ENCODE measurements at places on chromosomes 6 and 20.
A peak's percentile ranks its signal among the peaks of the same experiment; 100 is the strongest.

DNA sequence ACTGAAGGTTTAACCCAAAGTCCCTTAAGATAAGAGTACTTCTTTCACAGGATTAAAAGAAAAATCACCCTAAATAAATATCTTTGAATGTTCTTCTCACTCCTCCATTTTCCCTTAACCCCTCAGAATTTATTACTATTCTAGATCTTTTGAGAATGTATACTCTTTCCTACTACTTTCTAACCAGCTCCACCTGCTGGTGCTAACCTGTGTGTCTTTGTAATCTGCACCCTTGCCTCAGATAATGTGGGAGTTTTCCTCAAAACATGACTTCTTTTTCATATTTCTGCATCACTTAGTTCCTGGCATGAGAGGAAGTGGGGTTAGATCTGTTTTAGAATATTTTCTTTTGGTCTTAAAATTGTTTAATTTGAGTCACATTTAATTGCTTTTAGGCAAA, 394.2 kb downstream of the BMP2 start:
- DNase-seq: no peak

GRCh38 chr6:158149641-158150040, 18.4 kb downstream of the SERAC1 start:
- no peak for DNase-seq

DNA sequence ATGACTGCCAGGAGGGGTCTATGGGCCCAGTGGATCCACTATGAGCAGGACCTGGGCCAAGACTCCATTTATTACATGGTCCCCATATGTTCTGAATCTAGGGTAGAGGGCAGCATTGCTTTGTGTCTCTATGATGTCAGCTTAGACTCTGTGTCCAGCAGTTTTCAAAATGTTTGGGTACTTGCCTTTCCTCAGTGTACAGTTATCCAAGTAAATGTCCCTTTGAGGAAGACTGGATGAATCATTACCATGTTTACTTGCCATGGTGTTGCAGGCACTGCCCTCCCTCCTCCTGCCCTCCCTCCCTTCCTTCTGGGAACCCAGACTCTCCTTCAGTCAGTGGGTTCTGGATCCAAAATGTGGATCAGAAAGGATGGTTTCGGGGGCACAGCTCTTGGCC, 108.6 kb downstream of the NRN1 start:
- DNase-seq: no peak

- DNase-seq: no peak
Observed at GRCh38 chr6:159939591-159940016, 29.3 kb upstream of the IGF2R start.

GRCh38 chr6:30061858-30062458, 893 bp downstream of the POLR1H start:
- peak; percentile 36 for DNase-seq

DNA sequence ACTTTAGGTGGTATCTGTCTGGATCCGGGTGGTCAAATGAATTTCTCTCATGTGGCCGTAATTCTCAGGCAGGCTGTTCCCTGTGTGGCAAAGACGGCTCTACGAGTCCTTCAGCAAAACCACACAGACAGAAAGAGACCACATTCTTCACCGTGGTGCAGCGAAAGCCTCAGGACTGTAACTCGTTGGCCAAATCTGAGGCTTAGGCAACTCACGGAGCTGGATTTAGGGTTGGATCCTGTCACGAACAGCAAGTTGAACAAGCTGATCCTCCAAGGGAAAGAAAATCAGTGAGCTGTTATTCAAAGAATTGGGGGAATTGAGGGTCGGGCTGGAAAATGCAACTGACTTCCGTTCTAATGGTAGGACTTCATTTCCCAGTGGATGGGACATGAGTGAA, 167.4 kb downstream of the ZMYND8 start:
- no peak for DNase-seq

DNA sequence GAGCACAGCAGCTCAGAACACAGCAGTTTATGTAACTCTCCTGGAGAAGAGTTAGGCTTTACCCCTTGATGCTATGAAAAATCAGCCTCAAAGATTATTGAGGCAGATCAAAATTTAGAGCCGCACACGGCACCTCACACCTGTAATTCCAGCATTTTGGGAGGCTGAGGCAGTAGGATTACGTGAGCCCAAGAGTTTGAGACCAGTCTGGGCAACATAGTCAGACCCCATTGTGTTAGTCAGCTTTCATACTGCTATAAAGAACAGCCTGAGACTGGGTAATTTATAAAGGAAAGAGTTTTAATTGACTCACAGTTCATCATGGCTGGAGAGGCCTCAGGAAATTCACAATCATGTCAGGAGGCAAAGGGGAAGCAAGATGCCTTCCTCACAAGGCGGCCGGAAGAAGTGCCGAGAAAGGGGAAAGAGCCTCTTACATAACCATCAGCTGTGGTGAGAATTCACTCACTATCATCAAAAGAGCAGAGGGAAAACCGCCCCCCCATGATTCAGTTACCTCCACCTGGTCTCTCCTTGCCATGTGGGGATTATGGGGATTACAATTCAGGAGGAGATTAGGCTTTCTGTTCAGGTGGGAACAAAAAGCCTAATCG, 87.7 kb downstream of the SGK1 start:
- DNase-seq: no peak

- no peak for DNase-seq
Observed at GRCh38 chr20:50982363-50982762, 23.7 kb downstream of the MOCS3 start.

DNA sequence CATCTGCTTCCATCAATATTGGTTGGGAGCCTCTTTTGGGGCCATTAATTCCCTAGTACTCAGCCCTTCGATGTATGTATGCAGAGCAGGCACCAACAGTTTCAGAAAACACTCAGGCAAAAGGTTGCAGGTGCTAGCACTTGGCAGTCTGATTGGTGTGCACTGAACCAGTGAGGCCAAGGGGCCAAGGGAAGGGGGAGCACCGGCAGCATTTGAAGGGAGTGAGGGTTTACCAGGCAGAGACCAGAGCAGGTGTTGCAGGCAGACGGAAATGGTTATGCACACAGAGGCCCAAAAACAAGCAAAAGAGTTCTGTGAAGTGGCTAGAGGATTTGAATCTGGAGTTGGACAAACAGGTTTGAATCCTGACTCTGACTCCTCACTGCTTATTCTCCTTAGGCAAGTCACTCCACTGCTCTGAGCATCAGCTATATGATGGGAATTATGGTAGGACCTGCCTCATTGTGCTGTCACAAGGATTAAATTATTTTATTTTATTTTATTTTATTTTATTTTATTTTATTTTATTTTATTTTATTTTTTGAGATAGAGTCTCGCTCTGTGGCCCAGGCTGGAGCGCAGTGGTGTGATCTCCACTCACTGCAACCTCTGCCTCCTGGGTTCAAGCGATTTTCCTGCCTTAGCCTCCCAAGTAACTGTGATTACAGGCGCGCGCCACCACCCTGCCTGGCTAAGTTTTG, 58.1 kb upstream of the SHLD1 start:
- DNase-seq: no peak

DNA sequence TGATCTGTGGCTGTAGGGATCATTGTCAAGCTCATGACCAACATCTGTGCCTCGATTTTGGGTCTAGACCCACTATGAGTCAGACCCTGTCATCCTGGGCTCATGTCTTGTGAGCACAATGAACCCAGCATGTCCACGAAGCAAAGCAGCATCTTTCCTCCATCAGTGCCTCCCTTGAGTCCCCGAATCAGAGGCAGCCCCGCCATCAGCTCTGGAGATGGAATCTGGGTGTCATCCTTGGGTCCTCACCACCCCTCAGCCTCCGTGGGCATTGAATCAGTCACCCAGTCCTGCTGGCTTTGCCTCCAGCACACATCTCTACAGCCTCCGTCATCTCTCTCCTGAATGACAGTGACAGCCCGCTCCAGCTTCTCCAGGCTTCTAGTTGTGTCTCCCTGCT, 56.9 kb downstream of the CHMP4B start:
- DNase-seq: no peak

DNA sequence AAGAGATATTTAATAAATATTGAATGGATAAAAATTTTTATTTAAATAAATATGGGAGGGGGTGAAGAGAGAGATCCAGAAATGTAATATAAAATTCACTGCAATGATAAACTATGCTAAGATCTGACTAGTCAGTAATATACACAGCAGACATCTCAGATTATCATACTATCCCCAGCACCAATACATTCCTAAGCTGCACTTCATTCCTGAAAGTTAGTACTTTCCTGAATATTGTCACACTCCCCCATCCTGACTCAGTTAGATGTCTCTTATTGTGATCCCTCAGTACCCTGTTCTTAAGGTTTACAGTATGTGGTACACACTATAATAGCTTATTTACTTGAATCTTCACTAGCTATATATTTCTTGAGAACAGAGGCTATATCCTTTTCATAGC, 88.3 kb upstream of the KCNQ5 start:
- no peak for DNase-seq

GRCh38 chr20:6008254-6008653, 45.6 kb downstream of the LRRN4 start:
- no peak for DNase-seq

- DNase-seq: no peak
Observed at GRCh38 chr6:148164645-148165044, 178.0 kb upstream of the SASH1 start.

GRCh38 chr20:50270569-50270968, 79.9 kb downstream of the CEBPB start:
- DNase-seq: no peak

- DNase-seq: no peak
Observed at GRCh38 chr6:152441902-152442301, 195.3 kb downstream of the SYNE1 start.

DNA sequence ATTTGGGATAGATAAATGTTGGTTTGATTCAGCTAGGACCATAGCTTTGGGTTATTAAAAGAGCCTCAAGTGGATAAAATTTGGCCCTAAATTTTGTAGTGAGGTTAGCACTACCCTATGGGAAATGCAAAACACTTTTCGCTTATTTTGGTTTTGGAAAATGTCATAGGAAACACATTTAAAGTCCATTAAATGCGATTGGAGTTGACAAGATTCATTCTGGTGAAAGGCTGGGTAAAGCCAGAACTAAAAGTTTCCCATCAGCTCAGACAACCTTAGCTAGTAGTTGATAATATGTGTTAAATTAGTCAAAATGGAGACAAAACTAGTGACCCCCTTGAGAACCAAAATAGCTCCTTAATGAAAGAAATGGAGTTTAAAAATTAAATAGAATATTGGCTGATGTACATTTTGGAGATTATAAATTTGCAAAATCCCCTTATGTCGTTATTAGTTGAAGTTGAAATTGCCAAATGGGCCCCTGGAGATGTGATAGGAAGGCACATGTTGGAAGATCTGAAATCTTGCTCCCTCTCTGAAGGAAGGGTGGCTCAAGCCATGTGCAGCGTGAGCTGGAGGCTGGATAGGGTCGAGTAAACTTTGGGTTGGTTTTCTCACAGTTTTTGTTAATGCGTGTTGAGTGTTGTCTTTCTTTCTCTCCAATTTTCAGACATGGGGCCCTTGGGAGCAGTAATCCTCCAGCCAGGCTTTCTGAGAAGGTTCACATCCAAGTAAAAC, 72.8 kb downstream of the CD83 start:
- DNase-seq: no peak

DNA sequence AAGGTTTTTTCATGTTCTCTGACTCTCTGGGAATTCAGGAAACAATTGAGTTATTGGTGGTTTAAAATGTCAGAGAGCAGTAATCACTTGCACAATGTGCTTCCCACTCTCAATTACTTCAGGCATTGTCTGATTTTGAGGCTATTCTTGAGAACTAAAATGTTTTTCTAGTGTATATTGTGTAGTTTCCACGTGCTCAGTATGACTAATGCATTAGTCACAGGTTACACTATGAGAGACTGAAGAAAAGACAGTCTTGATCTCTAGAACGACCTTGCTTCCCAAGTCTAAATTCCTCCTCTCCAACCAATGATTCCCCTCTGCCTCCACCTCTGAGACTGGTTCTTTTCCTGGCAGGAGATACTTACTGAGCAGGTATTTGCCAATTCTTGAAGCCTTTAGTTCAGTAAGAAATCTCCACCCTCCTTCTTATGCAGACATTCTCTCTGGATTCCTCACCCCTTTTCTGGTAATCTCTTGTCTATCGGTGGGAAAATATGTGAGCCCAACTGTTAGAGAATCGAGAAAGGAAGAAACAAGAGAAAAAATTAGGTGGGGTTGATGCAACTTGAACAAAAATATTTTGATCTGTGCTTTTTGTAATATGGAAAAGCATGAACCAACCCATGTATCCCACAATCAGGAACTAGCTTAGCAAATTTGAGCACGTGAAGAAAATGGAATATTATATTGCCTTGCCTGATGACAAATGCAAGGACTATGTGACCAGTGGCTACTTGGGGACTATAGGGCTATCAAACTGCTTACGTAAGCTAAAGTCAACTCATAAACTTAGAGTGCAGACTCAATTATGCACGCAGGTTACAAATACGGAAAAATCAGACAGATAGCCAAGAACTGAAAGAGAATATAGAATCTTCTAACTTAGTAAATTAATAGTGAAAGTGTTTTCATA, 61.1 kb upstream of the SLC22A16 start:
- no peak for DNase-seq

GRCh38 chr6:93300661-93301060, 118.7 kb downstream of the EPHA7 start:
- DNase-seq: no peak

DNA sequence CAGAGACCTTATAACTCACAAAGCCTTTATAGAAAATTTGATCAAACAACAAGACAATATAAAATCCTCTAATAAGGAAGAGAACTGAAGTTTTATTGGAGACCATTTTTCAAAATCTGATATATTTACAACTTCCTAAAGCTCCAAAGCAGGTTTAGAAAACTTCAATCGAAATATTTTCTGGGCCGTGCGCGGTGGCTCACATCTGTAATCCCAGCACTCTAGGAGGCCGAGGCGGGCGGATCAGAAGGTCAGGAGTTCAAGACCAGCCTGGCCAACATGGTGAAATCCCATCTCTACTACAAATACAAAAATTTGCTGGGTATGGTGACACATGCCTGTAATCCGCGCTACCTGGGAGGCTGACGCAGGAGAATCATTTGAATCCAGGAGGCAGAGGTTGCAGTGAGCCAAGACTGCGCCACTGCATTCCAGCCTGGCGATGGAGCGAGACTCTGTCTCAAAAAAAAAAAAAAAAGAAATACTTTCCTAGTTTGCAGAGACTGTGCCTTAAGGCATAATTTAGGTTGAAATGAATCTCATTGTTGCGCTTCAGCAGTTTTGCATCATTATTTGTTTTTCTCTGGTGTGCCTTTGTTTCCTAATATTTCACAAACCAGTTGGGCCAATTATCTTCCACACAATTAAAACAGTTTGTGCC, 60.6 kb upstream of the ASIP start:
- DNase-seq: no peak

GRCh38 chr6:111162504-111162903, 75.2 kb downstream of the SLC16A10 start:
- no peak for DNase-seq

GRCh38 chr20:62797671-62798532, 1.6 kb downstream of the MRGBP start:
- DNase-seq: no peak

DNA sequence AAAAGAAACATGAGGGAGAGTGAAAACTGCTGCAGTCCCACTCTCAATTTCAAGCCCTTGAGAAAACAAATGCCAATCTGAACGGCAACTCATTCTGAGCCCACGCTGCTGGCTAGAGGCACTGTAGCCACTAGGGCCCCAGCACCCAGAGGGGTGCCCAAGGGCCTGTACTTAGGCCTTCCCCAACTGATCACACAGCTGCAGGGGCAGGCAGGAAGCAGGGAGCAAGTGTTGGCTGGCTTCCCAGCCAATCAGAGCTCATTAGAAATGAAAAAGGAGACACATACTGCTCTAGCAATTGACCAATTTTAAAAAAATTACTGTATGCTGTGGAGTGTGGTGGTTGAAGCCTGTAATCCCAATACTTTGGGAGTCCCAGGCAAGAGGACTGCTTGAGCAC, 3.7 kb upstream of the BEND3 start:
- DNase-seq: no peak
